Dorsolateral prefrontal cortex (tissue), 122 donors: ENCODE measurements at places on chromosomes 12 and 14. TPM values are rescaled to one million over a fixed set of nuclear protein-coding genes. Genes with fewer than 3 reads are reported as not detected.

Gene ASPG
- total RNA-seq, result 0.22 TPM

Gene OR6C2
- total RNA-seq, result not detected

Gene KRT85
- not detected for total RNA-seq

Gene PLA2G1B
- total RNA-seq, result not detected

Gene EMP1
- 13.7 TPM for total RNA-seq

Gene CPNE6
- total RNA-seq, result 112 TPM

- DNase-seq, result peak; percentile 12
These were observed 584.6 kb downstream of the ALG10 start for GRCh38 chr12:34606749-34607519.

GRCh38 chr12:85616201-85616600 is 220.0 kb downstream of the RASSF9 start:
- DNase-seq, result no peak

- DNase-seq, result no peak
These were observed 101.4 kb downstream of the EGLN3 start for GRCh38 chr14:33849455-33849801.

GRCh38 chr12:111268738-111269572 is 99.9 kb downstream of the PHETA1 start:
- no peak for DNase-seq

GRCh38 chr12:27802511-27802910 is 22.5 kb upstream of the MANSC4 start:
- no peak for DNase-seq

GRCh38 chr12:54017878-54018467 is 9.2 kb downstream of the HOXC8 start:
- DNase-seq, result peak; percentile 60

- no peak for DNase-seq
These were observed 2.1 kb upstream of the PTPRQ start for GRCh38 chr12:80441921-80442320.

DNA sequence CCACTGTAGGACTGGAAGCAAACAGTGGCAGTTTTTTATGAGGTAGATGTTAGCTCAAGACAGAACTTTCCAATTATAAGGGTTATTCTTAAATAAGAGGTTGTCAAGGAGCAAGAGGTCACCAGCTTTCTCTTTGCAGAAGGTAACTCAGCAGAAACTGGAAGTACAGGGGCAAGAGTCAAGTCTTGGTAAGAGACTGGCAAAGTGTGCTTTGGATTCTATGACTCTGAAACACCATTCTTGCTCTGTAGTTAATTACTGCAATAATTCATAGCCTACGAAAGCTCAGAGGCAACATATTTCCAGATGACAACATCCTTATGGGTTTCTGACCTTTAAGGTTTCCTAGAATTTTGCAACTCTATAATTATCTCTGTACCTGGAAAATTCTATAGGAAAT is 51.3 kb downstream of the RMST start:
- no peak for DNase-seq

GRCh38 chr14:21204167-21205025 is 48.5 kb upstream of the OR5AU1 start:
- DNase-seq, result no peak

- no peak for DNase-seq
These were observed 19.8 kb downstream of the HVCN1 start for GRCh38 chr12:110669193-110669502.

DNA sequence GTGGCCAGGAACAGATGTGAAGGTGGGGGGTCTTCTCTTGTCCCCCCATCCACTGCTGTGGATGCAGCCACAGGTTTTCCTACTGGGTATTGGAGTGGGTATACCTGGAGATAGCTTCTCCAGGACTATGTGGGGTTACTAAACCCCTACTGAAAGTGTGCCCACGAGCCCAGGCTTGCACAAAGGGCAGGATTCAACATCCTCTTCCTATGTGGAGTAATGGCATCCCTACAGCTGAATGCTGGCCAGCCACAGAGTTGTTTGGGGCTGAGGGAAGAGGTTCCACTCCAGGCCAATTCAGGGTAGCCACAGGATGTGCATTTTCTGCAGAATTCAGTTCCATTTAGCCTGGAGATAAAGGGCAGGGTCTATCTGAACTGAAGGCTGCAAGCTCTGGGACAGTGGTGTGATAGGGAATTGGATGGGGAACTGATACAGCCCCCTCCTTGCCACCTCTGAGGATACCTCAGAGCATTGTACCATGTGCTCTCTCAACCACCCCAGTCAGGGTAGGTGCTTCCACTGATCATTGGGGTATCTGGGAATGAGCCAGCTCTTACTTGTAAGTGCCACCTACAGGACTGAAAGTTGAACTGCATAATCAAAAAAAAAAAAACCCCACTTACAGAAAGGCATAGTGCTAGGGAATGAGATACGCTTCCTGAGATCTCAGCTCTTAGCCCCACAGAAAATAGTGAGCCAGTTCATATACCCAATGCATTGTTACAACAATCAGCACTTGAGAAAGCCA is 187.1 kb downstream of the KITLG start:
- DNase-seq, result no peak

DNA sequence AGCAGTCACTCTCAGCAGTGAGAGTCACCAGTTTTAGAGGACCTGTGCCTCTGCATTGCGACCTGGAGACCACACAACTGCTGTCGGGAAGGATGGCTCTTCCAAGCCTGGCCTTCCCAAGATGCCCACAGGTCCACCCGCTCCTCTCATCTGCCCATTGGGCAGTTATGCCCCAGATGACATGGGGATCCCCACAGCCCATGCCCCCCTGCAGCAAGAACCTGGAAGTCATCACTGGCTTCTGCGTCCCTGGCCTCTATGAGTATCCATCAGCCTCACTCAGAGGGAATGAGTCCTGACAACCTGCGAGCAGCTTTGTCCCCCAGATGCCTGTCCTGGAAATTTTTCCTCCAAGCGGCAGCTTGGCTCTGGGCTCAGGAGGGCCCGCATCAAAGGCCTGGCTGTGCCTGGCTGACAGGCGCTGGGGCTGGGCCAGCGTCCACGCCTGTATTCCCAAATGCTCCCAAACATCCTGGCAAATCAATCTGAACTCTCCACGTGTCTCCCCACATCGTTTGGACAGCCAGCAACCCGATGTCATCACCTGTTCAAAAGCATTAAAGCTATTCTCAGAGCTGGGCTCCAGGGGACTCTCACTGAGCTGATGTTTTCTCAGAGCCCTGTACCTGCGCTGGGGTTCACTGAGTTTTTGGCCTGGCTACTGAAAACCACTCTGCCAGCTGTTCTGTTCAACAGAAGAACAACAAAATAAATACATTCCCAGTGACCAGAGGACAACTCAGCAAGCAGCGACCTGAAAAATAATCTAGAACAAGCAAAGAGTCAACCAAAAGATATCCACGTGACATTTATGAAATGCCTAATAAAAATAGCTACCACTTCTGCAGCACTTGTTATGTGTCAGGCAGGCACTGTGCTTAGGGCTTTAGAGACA is 57.8 kb downstream of the CLMN start:
- no peak for DNase-seq

GRCh38 chr14:27205036-27205435 is 607.2 kb upstream of the NOVA1 start:
- DNase-seq, result no peak

- peak; percentile 75 for DNase-seq
These were observed 108.5 kb upstream of the ESRRB start for GRCh38 chr14:76267322-76268046.

- no peak for DNase-seq
These were observed 1023.7 kb downstream of the FSCB start for GRCh38 chr14:43483415-43483814.

DNA sequence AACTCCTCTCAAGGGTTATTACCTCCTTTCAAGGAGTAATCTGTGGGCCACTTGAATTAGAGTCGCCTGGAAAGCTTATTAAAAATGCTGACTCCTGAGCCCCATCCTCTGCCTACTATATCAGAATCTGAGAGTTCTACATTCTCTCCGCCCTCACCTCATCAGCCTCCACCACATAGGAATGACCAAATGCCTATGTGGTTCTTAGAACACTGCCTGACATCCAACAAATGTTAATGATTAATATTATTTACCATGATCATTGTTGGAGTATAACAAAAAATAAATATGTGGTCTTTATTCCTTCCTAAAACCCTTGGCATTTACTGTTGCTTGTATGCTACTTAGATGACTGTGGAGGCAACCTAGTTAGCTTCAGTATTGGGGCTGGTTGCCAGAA is 91.9 kb downstream of the BBS10 start:
- no peak for DNase-seq

GRCh38 chr12:84604551-84604950 is 308.0 kb downstream of the SLC6A15 start:
- DNase-seq, result no peak

GRCh38 chr12:40158592-40159111 is 52.8 kb upstream of the SLC2A13 start:
- no peak for DNase-seq

GRCh38 chr12:67940780-67941243 is 48.4 kb upstream of the IFNG-AS1 start:
- no peak for DNase-seq

DNA sequence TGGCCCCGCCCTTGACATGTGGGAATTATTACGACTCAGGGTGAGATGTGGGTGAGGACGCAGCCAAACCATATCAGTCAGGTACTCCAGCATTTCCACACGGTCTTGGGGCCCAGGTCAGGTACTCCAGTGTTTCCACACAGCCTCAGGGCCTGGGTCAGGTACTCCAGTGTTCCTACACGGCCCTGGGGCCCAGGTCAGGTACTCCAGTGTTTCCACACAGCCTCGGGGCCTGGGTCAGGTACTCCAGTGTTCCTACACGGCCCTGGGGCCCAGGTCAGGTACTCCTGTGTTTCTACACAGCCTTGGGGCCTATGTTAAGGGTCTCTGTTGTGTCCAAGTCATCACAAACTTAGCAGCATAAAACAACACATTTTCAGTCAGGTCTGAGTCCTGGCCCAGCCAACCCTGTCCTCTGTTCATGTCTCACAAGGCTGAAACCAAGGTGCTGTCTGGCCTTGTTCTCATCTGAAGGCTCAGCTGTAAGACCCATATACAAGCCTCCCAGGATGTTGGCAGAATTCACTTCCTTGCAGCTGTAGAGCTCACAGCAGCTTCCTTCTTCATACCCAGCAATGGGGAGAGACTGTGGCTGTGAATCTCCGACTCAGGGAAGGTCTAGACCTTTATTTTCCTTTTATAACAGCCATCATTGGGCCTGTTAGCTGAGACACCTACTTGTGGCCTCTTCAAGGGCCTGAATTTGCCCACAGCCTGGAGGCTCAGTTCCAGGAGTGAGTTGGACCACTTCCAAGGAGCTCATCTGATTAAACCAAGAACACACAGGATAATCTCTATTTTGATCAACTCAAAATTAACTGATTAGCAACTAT is 107.6 kb upstream of the SFSWAP start:
- no peak for DNase-seq
